ENCODE measurements at places on chromosomes 6 and 20.

- DNase-seq: no peak
These were observed 6.3 kb upstream of the LBP start for GRCh38 chr20:38339997-38340396.

GRCh38 chr20:20953738-20954618 lies 152.2 kb downstream of the LINC00237 start:
- no peak for DNase-seq

DNA sequence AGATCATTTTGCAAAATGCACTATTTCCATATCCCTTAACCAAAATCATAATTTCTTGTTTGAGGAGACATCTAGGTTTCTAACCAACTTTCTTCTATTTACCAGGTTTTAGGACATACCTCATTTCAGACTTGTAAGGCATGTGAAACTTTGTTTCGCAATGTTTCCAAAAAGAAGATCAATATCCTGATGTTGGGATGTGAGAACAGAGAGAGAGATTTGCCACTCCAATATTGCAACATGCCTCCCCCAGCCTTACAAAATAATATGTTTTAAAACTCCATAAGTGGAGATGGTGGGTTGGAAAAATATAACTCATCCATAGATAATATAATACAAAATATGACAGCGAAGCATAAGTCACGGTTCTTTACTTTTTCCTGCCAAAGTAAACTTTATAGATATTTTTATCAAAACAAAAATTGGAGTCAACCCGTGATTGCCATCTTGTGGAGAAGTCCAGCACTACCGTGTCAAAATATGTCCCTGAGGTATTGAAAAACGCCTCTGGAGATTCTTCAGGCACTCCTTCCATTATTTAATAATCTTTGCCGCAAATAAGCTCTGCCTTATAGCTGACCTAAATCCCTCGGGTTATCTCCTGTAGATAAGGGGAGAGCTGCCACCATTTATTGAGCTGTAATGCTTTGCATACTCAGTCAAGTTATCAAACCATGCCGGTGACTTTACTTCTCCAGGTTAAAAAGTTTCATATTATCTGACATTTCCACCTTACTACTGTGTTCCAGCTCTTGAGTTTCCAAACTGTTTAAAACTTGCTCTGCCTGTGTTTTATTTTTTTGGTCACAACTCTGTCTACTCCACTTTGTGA lies 534.2 kb downstream of the HACE1 start:
- peak; percentile 5 for DNase-seq

- peak; percentile 74 for DNase-seq
These were observed 3.4 kb upstream of the BHLHE23 start for GRCh38 chr20:63009988-63010769.

GRCh38 chr6:147395158-147395557 lies 113.3 kb upstream of the SAMD5 start:
- no peak for DNase-seq

DNA sequence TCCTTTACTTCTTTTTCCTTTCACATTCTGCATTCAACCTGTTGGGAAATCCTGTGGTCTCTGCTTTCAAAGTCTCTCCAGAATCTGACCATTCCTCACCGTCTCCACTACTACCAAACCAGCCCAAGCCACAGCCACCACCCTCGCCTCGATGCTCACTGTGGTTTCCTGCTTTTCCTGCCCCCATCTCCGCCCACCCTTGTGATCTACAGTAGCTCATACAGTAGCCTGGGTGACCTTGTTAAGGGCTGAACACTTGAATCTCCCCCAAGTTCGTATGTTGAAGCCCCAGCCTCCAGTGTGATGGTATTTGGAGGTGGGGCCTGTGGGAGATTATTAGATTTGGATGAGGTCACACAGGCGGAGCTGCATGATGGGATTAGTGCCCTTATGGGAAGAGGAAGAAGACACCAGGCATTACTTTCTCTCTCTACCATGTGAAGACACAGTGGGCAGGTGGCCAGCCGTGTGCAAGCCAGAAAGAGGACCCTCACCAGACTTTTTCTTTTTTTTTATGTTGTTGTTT lies 189.0 kb upstream of the UST start:
- DNase-seq: peak; percentile 31

Data from activated CD4-positive, alpha-beta T cell treated with anti-CD3 and anti-CD28 coated beads, Interleukin-10, Interleukin-2, amounts not matched to agents 100 ng/mL and 50 ng/mL, durations not matched to agents 16 hours and 8 hours (primary cell).